ENCODE measurements at places on chromosomes 4 and X.

GRCh38 chrX:32408389-32408788 is 803.0 kb downstream of the DMD start:
- no peak for DNase-seq

DNA sequence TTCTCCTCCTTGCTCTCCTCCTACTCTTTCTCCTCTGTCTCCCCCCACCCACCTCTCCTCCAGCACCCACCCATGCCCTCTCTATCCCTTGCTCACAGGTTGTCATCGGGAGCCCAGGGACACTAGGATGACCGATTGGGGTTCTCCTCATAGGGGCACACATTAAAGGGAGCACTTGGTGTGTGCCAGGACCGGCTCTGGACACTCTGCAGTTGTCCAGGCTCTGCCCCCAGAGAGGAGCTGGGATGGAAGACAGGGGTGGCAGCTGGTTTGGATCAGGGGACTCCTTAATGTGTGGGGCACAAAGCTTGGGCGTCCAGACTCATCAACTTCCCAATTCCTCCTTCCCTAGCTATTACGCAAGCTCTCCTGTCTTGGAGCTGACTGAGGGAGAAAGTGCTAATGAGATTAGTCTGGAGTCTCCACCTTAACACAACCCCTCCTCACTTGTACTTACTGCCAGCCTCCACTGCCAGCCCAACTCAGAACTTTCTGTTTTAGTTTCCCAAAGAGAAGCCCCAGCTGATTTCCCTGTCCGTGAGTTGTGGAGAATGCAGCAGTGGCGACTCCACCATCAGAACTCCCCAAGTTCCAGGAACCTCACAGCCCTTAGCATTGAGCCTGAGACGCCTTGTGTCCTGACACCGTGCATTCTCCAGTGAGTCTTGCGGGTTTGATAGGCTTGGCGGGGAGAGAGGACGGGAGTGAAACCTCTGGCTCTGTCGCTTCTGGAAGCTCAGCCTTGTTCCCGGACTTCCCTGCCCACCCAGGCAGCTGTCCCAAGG is 52.2 kb downstream of the CXorf49B start:
- no peak for DNase-seq

DNA sequence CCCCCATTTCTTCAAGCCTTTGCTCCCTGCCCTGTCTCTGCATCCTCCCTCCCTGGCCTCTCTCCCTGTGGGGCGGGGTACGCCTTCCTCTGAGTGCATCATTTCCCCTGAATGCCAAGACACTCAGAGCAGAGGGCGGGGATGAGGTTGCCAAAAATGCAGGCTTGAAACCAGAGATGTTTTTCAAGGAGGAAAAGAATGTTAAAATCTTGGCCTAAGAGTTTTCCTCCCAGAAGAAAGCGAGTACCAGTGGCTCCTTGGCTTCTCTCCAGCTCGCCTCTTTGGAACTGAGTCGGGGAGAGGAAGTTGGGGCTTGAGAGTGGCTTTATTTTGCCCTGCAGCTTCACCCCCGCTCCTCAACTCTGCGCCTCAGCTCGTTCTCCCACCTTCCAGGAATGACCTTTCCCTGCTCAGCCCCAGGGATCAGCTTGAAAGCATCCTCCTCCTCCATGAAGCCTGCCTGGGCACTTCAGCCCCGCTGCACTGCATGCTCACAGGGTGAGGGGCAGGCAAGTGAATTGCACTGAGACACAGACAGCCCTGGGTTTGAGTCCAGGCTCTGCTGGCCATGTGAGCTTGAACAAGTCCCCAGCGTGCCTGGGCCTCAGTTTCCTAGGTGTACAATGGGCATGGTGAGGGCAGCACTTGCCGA is 57.5 kb upstream of the SORCS2 start:
- no peak for DNase-seq

- DNase-seq: no peak
Observed at GRCh38 chr4:164989471-164989870, 12.0 kb upstream of the TRIM61 start.

DNA sequence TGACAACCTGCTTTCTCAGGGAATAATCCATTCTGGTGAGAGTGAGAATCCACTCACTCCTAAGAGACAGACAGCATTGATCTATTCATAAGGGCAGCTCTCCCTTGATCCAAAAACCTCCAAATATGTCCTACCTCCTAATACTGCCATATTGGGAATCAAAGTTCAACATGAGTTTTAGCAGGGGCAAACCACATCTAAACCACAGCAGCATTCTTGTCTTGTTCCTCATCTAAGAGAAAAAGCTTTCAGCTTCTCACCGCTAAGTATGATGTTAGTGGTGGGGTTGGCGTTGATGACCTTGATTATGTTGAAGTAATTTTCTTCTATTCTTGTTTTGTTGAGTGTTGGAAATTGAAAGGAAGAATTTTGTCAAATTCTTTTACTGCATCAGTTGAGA is 69.6 kb downstream of the SERTM2 start:
- DNase-seq: no peak

DNA sequence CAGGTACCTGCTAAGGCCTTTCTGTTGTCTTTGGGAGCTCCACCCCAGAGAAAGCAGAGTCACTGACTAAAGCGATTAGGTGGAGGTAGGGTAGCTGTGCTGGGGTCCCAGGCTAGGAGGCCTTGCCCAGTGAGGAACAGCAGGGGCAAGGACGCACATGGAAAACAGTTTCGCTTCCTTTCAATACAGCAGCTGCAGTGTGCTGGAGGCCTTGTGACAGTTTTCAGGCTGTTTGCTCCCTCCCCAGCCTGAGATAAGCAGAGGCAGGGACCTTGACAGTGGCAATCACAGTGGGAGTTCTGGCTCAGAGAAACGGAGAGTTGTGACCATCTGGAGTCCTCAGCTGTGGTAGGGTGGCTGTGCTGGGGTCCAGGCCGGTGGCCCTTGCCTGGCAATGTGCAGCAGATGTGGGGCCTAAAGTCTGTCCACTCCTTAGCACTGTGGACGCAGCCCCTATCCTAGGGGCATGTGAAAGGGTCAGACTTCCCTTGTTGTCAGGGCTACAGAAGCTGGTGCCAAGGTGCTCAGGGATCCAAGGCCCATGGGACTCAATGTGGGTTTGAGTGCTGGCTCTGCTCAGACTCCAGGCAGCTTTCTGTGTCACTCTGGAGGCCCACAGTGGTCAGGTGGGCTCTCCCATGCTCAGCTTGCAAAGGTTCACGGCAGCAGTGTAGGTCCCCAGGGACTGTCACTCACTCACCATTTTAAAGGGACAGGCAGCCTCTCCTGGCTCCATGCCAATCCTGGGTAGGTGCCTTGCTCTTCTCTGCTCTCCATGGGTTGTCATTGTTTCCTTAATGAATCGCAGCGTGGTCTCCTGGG is 534.9 kb upstream of the FMR1 start:
- DNase-seq: no peak

- no peak for DNase-seq
Observed at GRCh38 chrX:25007059-25008053, 8.4 kb downstream of the ARX start.

DNA sequence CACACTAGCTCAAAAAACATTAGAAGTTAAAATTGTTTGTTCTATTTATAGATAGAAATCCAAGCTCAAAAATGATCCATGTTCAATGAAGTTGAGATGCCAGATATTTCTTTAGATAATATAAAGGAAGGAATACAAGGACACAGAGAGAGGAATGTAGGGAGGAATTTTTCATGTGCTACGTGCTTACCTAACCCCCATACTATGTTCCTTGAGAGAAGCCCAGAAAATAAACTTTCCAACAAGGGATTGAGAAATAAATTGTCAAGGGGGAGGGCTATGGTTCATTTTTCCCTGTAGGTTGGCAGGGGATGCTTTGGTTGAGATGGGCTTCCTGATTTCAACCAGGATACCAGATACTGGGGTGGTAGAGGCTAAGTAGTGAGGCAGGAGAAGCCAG is 15.6 kb upstream of the ADH5 start:
- no peak for DNase-seq

DNA sequence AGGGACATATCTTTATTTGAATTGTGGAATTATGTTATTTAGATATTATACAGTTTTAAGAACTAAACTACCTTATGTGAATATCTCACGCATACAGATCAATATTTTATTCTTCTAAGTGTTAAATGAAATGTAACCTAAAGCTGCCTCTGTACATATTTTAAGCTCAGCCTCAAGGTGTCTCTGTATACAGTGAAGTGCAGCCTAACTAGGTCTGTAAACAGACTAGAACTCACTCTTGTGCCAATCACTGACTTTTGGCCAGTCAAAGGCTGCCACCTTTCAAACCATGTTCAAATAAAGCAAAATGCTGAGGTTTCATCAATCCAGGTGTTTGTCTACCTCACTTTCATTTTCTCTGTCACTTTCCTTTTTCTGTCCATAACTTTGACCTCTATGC is 1074.5 kb upstream of the PRKX start:
- no peak for DNase-seq

DNA sequence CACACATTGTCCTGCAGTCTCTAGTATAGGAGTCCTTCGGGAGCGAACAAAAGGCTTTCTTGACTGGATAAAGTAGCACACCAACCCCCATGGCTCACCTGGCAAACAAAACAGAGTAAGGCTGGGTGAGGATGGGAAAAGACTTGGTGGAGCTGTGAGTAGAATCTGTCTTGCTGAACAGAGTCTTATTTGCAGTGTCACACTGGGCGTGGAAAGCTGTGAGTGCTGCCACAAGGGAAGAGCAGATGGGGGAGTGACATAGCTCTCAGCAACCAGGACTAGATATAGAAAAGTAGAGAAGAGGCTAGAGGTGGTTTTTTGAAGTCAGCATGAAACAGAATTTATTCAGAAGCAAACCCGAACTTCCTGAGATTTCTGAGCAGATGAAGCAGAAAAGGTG is 137.2 kb upstream of the ESX1 start:
- DNase-seq: no peak

GRCh38 chr4:78296261-78296660 is 239.1 kb downstream of the FRAS1 start:
- DNase-seq: no peak

DNA sequence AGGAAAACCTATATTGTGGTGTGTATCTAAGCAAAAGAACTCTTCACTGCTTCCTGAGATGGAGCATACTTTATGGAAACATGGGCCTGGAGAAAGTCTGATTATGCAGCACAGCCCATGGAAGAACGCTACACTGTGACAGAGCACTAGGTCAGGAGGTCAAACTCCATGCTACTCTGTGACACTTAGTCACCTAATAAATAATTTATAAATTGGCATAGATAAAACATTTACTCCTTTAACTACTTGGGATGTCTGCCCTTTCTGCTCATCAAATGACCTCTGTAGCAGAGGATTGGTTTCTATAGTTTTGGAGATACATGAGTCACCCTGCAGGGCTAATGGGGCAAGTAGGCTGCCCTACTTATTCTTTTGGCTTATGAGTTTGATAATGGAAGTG is 134.7 kb upstream of the BANK1 start:
- DNase-seq: no peak

- no peak for DNase-seq
Observed at GRCh38 chrX:39527025-39527424, 570.7 kb downstream of the BCOR start.

- no peak for DNase-seq
Observed at GRCh38 chr4:152033621-152034020, 272.8 kb upstream of the GATB start.

GRCh38 chr4:20544645-20545044 is 155.6 kb upstream of the PACRGL start:
- no peak for DNase-seq

GRCh38 chr4:29653221-29653620 is 1066.9 kb upstream of the PCDH7 start:
- no peak for DNase-seq

DNA sequence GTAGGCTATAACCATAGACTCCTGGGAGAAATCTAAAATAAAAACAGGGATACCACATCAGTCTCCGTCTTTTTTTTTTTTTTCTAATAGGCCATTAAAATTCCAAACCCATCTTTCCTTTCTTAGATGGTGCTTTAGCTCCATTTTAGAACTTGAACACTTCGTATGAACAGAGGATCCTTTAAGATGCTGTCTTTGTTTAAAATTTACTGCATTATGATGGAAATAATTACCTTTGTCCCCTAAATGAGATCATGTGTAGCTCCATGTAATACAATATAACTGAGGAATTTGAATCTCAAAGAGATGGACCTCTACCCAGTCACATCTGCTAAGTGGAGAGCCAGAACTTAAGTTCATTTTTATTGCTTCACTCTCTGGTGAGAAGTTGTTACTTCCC is 47.9 kb downstream of the CEP135 start:
- DNase-seq: no peak

- no peak for DNase-seq
Observed at GRCh38 chr4:17773135-17773698, 8.2 kb downstream of the FAM184B start.

DNA sequence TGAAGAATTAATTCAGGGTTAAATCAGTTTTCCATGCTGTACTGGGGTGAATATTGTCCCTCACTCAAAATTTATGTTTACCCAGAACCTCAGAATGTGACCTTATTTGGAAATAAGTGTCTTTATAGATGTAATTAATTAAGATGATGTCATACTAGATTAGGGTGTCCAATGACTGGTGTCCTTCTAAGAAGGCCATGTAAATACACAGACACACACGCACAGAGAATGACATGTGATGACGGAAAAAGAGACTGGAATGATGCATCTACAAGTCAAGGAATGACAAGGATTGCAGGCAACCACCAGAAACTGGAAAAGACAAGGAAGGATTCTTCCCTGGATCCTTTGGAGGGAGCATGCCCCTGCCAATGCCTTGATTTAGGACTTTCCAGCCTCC is 84.6 kb upstream of the GPR34 start:
- DNase-seq: no peak

DNA sequence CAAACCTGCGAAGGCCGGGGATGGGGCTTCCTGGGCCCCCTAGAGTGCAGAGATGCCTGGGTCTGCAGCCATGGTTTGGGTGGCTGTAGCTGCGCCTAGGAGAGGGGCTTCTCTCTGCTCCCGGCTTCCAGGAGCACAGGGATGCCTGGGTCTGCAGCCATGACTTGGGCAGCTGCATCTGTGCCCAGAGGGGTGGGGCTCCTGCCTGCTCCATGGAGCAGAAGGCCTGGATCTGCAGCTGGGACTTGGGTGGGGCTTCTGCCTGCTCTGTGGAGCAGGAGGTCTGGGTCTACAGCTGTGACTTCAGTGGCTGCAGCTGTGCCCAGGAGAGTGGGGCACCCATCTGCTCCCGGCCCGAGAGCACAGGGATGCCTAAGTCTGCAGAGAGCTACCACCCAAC is 20.8 kb downstream of the SPON2 start:
- DNase-seq: no peak

GRCh38 chr4:137558951-137559350 is 26.7 kb upstream of the PCDH18 start:
- no peak for DNase-seq

- no peak for DNase-seq
Observed at GRCh38 chr4:37862961-37863360, 27.9 kb upstream of the TBC1D1 start.

DNA sequence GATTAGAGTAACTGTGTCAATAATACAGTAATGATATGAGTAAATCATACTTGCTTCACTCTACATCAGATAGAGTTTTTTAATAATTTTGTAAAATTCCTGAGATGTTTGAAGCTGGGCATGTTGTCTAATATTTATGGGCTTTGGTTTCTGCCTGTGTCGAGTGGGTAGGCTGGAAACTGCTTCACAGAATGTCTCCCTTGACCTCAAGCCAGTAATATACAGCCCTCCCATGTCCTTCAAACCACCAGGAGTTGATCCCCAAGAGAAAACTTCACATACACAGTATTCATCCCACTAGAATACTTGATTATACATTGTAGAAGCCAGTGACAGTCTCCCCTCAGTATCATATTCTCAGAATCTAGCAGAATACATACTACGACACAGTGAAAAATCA is 284.8 kb upstream of the TENM3 start:
- no peak for DNase-seq
